ENCODE measurements at places on chromosomes 4 and X.

- DNase-seq, result no peak
These were observed 70.8 kb upstream of the PTCHD1 start for GRCh38 chrX:23263892-23264291.

DNA sequence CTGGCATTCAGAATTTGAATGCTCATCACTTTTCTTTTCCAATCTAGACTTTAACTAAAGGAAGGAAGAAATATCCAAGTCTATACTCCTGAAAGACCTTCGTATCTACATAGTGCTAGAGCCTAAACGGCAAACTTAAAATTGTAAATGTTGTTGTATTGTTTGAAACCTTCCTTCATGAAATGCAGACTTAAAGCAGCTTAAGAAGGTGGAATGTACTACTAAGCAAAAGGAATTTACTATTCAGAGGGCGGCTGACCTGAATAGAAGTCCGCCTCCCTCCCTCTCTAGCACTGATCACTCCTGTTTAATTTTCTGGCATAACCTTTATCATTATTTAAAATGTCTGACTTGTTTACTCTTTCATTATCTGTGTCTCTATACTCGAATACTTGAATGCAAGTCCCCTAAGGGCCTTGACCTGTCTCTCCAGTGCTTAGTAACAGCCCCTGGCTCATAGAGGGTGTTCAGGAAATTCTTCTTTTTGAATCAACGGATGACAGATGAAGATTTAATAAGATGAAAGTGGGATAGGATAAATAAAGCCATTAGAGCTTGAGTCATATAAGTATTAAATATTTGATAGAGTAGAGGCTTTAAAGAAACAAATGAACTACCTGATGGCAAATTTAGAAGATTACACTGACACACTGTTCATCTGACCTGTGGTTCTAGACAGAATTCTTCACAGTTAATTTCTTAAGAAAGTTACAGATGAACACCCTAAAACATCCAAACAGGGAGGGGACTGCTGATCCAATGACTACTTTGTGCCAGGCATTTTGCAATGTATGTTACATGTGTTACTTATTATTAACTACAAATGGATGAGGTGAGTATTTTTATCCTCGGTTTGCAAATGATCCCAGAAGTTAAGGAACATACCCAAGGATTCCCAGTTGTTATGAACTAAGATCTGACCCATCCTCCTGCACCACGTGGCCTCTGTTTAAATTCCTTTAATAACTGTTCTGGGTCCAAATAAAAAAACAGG lies 20.2 kb upstream of the RBPJ start:
- no peak for DNase-seq

GRCh38 chrX:138847930-138848329 lies 136.4 kb upstream of the FGF13 start:
- DNase-seq, result no peak

- no peak for DNase-seq
These were observed 169.8 kb downstream of the BTC start for GRCh38 chr4:74624351-74625151.

DNA sequence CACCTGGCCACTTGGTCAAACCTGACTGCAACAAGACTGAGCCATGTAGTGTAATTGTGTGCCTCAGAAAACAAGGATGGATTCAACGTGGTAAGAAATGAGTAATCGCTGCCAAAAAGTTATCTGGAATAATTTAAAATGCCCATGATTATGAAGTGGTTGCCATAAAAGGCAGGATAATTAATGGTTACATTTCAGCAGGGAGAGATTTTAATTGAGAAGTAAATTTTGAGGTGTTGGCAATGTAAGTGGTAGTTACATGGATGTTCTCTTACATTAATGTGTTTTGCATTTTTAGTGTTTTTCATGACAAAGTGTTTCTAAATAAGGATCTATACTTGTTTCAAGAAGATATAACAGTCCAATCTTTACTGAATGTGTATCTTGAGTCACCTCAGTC lies 15.7 kb downstream of the HAUS3 start:
- no peak for DNase-seq

- DNase-seq, result no peak
These were observed 3.1 kb downstream of the NKX1-1 start for GRCh38 chr4:1403177-1403583.

DNA sequence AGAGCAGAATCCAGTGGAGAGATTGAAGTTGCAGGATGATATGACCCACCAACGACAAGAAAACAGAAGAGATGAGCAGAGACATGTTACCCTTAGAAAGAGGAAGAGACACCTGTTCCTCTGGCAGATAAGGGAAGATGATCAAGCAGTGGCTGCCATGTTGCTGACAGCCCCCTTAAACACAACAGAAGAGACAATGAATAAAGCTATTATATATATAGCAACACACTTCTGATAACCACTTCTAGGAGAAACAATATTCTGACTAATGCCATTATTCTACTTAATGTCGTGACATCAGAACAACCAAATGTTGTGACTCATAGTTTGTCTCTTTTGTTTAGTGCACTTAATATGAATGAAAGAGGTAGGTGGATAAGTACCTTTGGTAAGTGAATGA lies 44.9 kb downstream of the SH3RF1 start:
- DNase-seq, result no peak

DNA sequence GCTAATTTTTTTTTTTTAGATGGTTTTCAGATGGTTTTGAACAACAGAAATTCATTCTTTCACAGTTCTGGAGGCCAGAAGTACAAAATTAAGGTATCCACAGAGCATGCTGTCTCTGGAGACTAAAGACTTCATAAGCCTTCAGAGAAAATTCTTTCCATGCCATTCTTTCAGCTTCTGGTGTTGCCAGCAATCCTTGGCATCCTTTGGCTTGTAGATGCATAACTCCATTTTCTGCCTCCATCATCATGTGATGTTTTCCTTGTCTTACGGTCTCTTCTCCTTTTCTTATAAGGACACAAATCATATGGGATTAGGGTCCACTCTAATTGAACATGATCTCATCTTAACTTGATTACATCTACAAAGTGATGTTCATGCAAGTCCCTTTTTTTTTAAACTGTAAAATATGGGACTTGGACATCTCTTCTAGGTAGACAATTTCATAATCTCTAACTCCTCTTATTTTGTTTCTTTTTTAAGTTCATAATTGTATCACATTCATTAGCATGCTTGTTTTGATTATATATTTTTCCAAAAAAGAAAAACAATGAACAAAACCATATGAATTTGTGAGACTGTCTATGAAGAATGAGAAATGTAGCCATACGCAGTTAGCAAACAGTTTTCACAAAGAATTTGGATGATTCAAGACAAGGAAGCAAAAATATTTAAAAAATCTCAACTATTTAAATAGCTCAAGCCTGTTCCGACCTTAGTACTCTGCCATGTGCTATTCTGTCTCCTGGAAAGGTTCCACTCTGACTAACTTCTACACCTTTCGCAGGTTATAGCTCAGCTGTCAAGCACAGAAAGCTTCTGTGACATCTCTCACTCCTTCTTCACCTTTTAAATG lies 53.1 kb upstream of the GIMD1 start:
- DNase-seq, result peak; percentile 37

- DNase-seq, result no peak
These were observed 10.7 kb downstream of the C4orf51 start for GRCh38 chr4:145690610-145691009.

GRCh38 chr4:174495626-174496025 lies 26.7 kb downstream of the HPGD start:
- no peak for DNase-seq

- no peak for DNase-seq
These were observed 63.1 kb downstream of the RTL9 start for GRCh38 chrX:110421500-110422455.

DNA sequence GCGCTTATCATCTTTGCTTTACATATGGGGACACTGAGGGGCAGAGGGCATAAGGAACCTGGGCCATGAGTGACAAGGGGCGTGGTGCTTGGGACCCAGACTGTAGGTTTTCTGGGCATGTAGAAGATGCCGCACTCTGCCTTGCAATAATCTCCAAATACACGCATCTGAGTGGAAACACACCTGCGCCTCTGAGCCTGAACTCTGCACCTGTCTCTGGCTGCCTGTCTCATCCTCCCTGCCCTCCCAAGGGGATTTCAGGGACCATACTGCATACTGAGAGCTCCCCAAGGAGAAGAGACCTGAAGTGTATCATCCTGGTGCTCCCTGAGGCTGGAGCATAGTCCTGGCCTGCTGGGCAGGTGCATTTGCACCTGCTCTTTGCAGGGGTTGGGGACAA lies 34.7 kb upstream of the ASMTL start:
- DNase-seq, result no peak

DNA sequence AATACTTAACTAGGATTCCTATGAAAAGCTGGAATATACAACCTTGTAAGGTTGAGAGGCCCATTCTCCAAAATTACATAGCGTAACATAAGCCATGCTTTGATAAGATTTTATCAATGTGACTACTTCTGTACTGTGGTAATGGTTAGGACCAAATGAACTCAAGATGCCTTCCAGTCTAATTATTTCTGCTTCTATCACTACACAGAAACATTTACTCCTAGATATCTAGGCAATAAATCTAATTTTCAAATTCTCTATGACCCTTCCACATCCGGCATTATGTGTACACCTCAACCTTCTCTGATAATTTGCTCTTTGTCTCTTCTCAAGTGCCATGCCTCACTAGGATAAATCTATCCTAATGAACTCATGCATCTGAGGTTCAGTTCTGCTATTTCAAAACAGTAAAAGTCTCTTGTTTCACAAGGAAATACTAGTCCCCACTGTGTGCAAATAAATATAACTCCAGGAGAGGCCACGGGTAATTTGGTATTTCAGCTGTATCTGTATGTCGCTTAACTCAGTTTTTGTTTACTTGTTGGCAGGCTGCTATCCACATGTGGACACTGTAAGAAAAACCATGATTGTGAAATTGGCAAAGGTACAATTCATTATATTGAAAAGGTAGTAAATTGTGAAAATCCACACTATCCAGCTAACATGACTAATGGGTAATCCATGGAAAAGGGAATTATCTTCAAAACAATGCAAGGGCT lies 93.3 kb downstream of the PRDM5 start:
- DNase-seq, result no peak

- DNase-seq, result no peak
These were observed 64.1 kb downstream of the RLIM start for GRCh38 chrX:74550295-74550802.

GRCh38 chr4:142098900-142099545 lies 462.6 kb downstream of the IL15 start:
- no peak for DNase-seq
